Thoracic aorta (tissue), 2 donors: ENCODE measurements at places on chromosomes 4 and X. TPM values are rescaled to one million over a fixed set of nuclear protein-coding genes. Genes with fewer than 3 reads are reported as not detected.
A peak's percentile ranks its signal among the peaks of the same experiment; 100 is the strongest.

The KIAA1210 gene
- total RNA-seq: not detected

The ZFP92 gene
- total RNA-seq: 1.2 TPM

DNA sequence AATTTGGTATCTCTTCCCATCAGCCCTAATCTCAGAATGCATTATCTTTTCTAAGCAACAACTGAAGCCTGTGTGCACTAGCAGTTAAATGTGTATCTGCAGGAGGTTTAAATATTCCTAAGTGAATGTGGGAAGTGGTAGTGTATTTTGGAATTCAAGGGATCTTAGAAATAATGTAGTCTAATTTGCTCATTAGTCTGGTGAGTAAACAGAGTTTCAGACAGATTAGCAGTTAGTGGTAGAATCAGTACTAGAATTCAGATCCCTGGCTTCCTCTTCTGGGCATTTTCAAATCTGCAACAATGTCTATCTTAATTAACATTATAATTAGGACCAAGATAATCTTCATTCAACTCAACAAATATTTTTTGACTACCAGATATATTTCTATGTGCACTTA, 11.7 kb upstream of the CXCL2 start:
- H3K4me3 ChIP-seq: no peak overlapping the region
- H3K27me3 ChIP-seq: no peaks in the 10 kb centered on the region
- peaks cover 60% of the 10 kb centered on the region for H3K4me1 ChIP-seq
- DNase-seq: no peak
- H3K36me3 ChIP-seq: no peaks in the 10 kb centered on the region

DNA sequence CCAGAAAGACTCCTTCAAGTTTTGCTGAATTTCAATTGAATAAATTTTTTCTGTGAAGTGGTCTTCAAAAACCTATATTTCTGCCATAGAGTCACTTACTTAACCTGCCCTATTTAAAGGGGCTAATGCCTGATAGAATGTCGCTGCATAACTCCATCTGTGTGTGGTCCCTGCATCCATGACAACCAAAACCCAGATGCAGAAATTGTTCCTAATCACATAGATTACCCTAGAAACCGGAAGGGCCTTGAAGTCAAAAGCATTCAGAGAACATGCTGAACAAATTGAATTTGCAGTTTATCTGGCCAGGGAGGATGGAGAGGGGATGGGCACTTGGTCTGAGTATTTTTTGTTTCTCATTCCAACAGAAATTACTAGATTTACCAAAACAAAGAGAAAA, 1.5 kb upstream of the PARM1 start:
- H3K36me3 ChIP-seq: no peaks in the 10 kb centered on the region
- DNase-seq: no peak
- H3K4me3 ChIP-seq: no peak overlapping the region
- H3K27me3 ChIP-seq: no peaks in the 10 kb centered on the region

The CLDN24 gene
- total RNA-seq: not detected

DNA sequence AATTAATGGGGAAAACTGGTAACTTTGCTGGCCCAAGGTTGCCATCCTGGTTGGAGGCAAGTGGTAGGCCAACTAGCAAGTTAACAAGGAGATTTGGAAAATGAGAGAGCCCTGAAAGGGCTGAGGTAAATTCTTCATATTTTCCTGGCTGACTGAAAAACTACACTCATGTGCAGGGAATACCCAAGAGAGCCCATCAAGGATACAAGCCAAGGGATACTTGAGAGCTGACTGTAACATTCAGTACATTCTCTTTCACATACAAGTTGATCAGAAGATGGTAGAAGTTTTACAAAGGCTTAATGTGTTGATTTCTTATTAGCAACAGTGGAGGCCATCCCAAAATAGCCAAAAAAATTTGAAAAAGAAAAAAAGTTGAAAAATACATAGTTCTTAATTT, 33.3 kb downstream of the IL2 start:
- H3K4me3 ChIP-seq: no peak overlapping the region
- no peak overlapping the region for H3K27ac ChIP-seq
- H3K4me1 ChIP-seq: no peaks in the 10 kb centered on the region
- DNase-seq: no peak

DNA sequence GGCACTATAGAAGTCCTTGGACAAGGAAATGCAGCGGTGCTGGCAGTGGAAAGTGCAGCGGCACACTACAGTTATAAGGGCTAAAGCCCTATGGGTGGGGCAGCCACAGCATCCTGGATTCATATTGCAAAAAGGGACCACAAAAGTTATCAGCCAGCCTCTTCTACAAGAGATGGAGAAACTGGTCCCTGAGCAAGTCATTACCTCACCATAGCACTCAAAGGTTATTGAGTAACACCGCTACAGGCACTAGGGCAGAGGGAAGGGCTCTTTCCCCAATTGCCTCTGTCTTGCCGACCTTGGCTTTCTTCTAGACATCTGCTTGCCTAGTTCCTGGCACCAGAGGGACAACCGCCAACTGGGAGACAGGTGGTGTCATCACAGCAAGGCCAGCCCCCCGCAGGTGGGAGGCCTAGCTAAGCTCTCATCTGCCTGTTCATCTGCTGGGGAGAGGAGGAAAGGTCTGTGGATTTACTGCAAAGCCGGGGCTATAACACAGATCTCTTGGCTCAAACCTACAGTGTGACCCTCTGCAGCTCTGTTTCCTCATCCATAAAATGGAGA, 600.0 kb downstream of the BCOR start:
- no peaks in the 10 kb centered on the region for H3K36me3 ChIP-seq
- H3K27me3 ChIP-seq: no peaks in the 10 kb centered on the region
- no peak for DNase-seq

The ARAP2 gene
- total RNA-seq: 25.3 TPM

DNA sequence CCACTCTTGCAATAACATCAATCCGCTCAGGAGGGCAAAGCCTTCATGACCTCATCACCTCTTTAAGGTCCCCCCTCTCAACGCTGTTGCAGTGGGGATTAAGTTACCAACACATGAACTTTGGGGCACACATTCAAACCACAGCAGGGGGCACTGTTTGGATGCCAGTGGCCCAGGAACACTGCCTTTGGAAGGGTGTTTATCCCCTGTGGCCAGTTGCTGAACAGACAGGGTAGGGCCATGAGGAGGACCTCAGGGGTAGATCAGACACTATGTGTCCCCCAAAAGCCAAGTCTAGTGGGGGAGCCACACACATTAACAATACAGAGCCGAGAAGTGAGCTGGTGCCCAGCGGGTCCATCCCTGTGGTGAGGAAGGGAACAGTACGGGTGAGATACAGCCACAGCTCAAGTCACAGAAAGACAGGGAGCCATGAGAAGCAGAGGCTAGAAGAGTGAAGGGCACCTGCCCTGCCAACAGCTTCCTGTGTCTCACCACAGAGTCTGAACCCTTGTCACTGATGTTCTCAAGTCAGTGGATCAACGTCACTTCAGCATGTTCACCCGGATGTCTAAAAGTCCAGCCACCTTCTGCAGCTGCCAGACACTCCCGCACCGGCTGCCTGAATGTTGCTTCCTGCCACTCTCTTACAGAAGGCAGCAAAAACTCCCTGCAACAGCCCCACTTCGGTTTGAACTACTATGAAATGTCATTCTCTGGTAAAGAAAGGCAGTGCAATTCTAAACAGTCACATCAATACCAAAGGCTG, 19.9 kb upstream of the MXD4 start:
- H3K4me1 ChIP-seq: no peaks in the 10 kb centered on the region
- H3K36me3 ChIP-seq: no peaks in the 10 kb centered on the region
- no peak for DNase-seq
- no peak overlapping the region for H3K27ac ChIP-seq
- no peaks in the 10 kb centered on the region for H3K27me3 ChIP-seq

DNA sequence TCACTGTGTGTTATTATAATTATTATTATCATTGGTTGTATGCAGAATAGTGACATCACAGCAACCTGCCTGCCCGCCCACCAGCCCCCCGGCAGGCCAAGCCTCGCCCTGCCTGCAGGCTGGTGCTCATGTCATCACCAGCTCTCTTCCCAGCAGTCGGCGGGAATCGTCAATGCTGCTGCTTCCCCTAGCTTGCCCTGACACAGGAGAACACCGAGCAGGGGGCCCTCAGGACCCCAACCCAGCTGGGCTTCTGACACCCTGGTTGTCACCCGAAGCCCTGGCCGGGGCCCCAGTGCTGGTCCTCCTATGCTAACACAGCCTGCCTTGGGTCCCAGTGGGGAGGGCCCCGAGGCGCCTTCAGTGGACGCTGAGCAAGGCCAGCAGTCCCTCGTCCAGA, 100.6 kb downstream of the PPP2R2C start:
- no peak overlapping the region for H3K27ac ChIP-seq
- no peak overlapping the region for H3K4me3 ChIP-seq
- H3K27me3 ChIP-seq: no peaks in the 10 kb centered on the region
- H3K4me1 ChIP-seq: no peaks in the 10 kb centered on the region

DNA sequence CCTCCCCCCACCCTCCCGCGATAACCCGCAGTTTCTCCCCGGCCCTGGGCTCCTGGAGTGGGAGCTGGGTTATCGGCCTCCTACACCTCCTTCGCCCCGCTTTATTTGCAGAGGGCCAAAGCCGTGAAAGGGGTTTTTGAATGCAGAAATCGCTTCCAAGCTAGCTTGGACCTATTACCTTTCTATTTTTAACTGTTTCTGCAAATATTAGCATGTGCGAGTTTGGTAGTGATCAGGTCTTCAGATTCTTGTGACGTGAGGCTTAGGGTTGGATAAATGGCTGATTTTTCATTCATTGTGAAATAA, 1.3 kb downstream of the USP9X start:
- H3K4me3 ChIP-seq: peak overlapping the region; percentile 81
- no peak for DNase-seq
- no peaks in the 10 kb centered on the region for H3K27me3 ChIP-seq
- H3K36me3 ChIP-seq: no peaks in the 10 kb centered on the region
- H3K27ac ChIP-seq: peak overlapping the region; percentile 98
- H3K4me1 ChIP-seq: peaks cover 7% of the 10 kb centered on the region

- no peak overlapping the region for H3K4me3 ChIP-seq
- H3K27me3 ChIP-seq: no peaks in the 10 kb centered on the region
- no peak overlapping the region for H3K27ac ChIP-seq
- DNase-seq: no peak
- H3K4me1 ChIP-seq: no peaks in the 10 kb centered on the region
These were observed 58.7 kb downstream of the CCKAR start for GRCh38 chr4:26431461-26432180.

The SMARCA5 gene
- total RNA-seq: 75.8 TPM

The TLR1 gene
- 36.3 TPM for total RNA-seq

The FABP2 gene
- not detected for total RNA-seq

The WAS gene
- 8.5 TPM for total RNA-seq

GRCh38 chr4:78806943-78807460, 30.9 kb downstream of the BMP2K start:
- H3K27me3 ChIP-seq: no peaks in the 10 kb centered on the region
- H3K4me1 ChIP-seq: peaks cover 10% of the 10 kb centered on the region
- no peak overlapping the region for H3K4me3 ChIP-seq
- no peaks in the 10 kb centered on the region for H3K36me3 ChIP-seq
- no peak overlapping the region for H3K27ac ChIP-seq
- no peak for DNase-seq

DNA sequence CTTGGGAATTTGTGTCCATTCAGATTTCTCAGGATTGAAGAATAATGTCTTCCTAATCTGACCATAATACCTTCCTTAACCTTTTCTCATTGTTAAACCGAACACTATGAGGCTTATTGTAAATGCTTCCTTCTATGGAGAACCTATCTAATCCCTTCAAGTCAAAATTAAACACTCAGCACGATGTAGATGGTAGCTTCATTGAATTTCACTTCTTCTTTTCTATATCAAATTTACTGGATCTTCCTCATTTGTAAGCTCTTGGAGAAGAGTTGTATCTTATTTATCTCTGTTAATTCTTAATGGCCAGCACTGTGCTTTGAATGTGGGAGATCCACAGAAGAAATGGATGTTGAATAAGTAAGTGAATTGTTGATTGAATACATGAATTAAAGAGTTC, 109.0 kb upstream of the RAPGEF2 start:
- DNase-seq: no peak
- H3K36me3 ChIP-seq: no peaks in the 10 kb centered on the region
- no peak overlapping the region for H3K4me3 ChIP-seq

The SLC16A2 gene
- 7.9 TPM for total RNA-seq

The GIMD1 gene
- not detected for total RNA-seq

The RNF175 gene
- not detected for total RNA-seq

- DNase-seq: no peak
- no peak overlapping the region for H3K4me3 ChIP-seq
- no peaks in the 10 kb centered on the region for H3K4me1 ChIP-seq
- H3K27me3 ChIP-seq: no peaks in the 10 kb centered on the region
- no peak overlapping the region for H3K27ac ChIP-seq
- no peaks in the 10 kb centered on the region for H3K36me3 ChIP-seq
These were observed 71.4 kb downstream of the TSC22D3 start for GRCh38 chrX:107704181-107704580.

The TCEAL6 gene
- total RNA-seq: not detected

The STATH gene
- total RNA-seq: not detected

GRCh38 chr4:53688186-53688790, 97.0 kb upstream of the LNX1 start:
- DNase-seq: no peak
- H3K27me3 ChIP-seq: no peaks in the 10 kb centered on the region
- peak overlapping the region; percentile 27 for H3K27ac ChIP-seq
- peaks cover 10% of the 10 kb centered on the region for H3K4me1 ChIP-seq
